ENCODE measurements at places on chromosomes 16 and 17. TPM values are rescaled to one million over a fixed set of nuclear protein-coding genes. Genes with fewer than 3 reads are reported as not detected.
A peak's percentile ranks its signal among the peaks of the same experiment; 100 is the strongest.

GRCh38 chr17:13508896-13509295, 92.8 kb downstream of the HS3ST3A1 start:
- H3K27me3 ChIP-seq: no peaks in the 10 kb centered on the region
- H3K4me3 ChIP-seq: no peak overlapping the region
- H3K36me3 ChIP-seq: no peaks in the 10 kb centered on the region
- H3K4me1 ChIP-seq: no peaks in the 10 kb centered on the region
- no peak overlapping the region for H3K27ac ChIP-seq
- no peak for DNase-seq

- H3K27ac ChIP-seq: peak overlapping the region; percentile 24
- peaks cover 48% of the 10 kb centered on the region for H3K4me1 ChIP-seq
- peak overlapping the region; percentile 40 for H3K4me3 ChIP-seq
- peak; percentile 7 for DNase-seq
- peaks cover 19% of the 10 kb centered on the region for H3K36me3 ChIP-seq
- H3K27me3 ChIP-seq: no peaks in the 10 kb centered on the region
Observed at GRCh38 chr16:75342308-75342811, 90.9 kb upstream of the BCAR1 start.

- H3K36me3 ChIP-seq: no peaks in the 10 kb centered on the region
- H3K27ac ChIP-seq: no peak overlapping the region
- no peak for DNase-seq
- H3K4me1 ChIP-seq: peaks cover 11% of the 10 kb centered on the region
Observed at GRCh38 chr16:88883117-88883895, 16.8 kb upstream of the PABPN1L start.

DNA sequence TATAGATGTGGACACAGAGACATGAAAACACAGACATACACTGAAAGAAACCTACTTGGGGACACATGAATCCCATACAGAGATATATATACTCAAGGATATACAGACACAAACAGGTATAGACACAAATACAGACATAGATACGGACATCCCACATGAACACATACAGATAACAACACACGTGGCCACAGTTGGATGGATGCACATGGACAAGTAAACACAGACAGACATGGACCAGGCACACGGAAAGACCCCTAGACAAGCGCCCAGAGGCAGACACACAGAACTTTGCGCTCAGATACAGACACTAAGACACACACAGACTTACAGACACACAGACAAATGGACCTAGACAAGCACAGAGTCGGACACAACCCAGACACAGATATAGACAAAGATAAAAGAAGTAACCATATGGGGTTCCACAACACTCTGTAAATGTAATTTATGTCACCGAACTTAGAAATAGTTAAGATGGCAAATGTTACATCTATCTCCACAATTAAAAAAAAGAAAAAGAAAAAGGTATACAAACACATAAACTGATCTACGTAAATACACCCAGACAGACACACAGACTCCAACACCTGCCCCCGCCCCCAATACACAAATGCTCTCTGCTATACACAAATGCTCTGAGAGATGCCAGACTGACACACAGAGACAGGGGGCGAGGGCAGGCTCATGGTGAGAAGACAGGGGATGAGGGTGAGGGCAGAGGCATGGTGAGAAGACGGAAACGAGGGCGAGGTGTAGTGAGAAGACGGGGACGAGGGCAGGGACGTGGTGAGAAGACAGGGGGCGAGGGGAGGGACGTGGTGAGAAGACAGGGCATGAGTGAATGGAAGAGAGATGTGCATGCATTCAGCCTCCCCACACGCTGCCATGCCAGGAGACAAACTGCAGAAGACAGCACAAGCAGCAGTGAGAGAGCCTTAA, 118.3 kb downstream of the SMG6 start:
- H3K27ac ChIP-seq: no peak overlapping the region
- no peak overlapping the region for H3K4me3 ChIP-seq
- H3K27me3 ChIP-seq: no peaks in the 10 kb centered on the region
- H3K36me3 ChIP-seq: peaks cover 4% of the 10 kb centered on the region
- DNase-seq: no peak
- H3K4me1 ChIP-seq: no peaks in the 10 kb centered on the region

GRCh38 chr17:28443901-28444638, 29.4 kb upstream of the SLC13A2 start:
- H3K4me1 ChIP-seq: no peaks in the 10 kb centered on the region
- DNase-seq: no peak
- H3K27me3 ChIP-seq: peaks cover 16% of the 10 kb centered on the region
- H3K36me3 ChIP-seq: no peaks in the 10 kb centered on the region
- H3K4me3 ChIP-seq: no peak overlapping the region
- no peak overlapping the region for H3K27ac ChIP-seq

DNA sequence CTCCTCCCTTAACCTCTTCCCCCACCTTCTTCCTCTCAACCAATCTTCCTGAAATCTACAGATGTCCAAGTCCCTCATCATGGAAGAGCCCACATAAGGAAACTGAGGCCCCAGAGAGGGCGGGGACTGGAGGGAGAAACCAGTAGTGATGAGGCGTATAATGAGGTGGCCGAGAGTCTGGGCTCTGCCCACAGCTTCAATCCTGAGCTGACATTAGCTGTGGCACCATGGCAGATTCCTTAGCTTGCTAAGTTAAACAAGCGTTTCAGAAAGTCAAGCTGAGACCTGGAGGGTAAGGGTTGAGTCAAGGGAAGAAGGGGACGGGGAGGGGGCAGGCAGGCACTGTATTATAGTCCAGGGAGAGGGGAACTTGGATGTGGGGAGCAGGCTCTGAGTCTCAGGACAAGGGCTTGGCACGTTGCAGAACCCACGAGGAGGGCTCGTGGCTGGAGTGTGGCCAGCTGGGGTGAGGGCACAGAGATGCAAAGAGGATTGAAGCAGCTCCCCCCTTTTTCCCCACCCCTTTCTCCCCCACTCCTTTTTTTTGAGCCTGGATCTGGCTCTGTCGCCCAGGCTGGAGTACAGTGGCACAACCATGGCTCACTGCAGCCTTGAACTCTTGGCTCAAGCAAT, 13.3 kb downstream of the ARHGAP23 start:
- no peaks in the 10 kb centered on the region for H3K36me3 ChIP-seq
- H3K27me3 ChIP-seq: peaks cover 27% of the 10 kb centered on the region
- H3K4me1 ChIP-seq: peaks cover 19% of the 10 kb centered on the region
- no peak overlapping the region for H3K27ac ChIP-seq

Gene CDK3
- 9.4 TPM for total RNA-seq

Gene PRR35
- not detected for total RNA-seq

Gene CMIP
- total RNA-seq: 79.9 TPM
